ENCODE measurements at places on chromosomes 7 and 10.

- no peak for DNase-seq
Measured at GRCh38 chr10:73991884-73992245, 6.1 kb upstream of the VCL start.

- DNase-seq = no peak
Measured at GRCh38 chr10:78890506-78890905, 178.3 kb upstream of the ZMIZ1 start.

DNA sequence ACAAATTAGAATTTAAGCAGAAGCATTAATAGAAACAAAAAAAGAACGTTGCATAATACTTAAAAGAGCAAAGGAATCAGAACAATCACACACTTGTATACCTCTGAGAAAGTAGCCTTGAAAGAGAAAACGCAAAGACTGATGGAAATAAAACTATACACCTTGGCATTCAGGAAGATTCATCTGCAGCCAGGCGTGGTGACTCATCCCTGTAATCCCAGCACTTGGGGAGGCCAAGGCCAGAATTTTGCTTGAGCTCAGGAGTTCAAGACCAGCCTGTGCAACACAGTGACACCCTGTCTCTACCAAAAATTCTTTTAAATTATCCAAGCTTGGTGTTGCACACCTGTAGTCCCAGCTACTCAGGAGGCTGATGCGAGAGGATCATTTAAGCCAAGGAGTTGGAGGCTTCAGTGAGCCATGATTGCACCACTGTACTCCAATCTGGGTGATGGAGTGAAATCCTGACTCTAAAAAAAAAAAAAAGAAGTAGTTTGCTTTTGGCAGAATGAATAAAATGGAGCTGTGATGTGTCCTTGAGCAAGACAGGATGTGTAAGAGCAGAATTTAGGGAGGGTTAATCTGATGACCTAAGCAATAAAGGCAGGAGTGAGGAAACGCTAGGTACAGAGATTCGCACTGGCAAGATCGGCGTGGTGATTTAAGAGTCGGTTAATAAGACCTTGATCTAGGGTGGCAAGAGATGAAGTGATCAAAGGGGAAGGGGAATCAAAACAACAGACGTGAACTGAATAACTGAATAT, 75.8 kb upstream of the NRP1 start:
- no peak for DNase-seq

- DNase-seq = peak; percentile 95
Measured at GRCh38 chr10:61898435-61898778, 3.1 kb upstream of the ARID5B start.

DNA sequence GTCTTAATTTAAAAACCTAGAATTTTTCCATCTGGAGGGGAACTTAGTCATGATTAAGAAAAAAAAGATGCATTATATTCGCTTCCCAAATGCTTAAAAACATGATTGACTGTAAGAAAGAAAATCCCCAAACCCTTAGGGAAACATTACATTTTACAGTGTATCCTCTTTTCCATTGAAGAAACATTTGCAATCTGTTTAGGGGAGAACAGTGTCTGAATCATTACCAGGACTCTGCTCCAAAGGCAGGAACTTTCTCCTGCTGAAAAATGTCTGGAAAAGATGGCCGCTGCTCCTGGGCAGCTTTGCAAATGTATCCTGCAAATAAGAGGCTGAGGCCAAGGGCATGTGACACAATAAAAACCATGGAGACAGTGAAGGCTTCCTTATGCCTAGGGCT, 173.7 kb downstream of the BUB3 start:
- DNase-seq = no peak

- no peak for DNase-seq
Measured at GRCh38 chr7:106848851-106849442, 16.1 kb upstream of the PIK3CG start.

DNA sequence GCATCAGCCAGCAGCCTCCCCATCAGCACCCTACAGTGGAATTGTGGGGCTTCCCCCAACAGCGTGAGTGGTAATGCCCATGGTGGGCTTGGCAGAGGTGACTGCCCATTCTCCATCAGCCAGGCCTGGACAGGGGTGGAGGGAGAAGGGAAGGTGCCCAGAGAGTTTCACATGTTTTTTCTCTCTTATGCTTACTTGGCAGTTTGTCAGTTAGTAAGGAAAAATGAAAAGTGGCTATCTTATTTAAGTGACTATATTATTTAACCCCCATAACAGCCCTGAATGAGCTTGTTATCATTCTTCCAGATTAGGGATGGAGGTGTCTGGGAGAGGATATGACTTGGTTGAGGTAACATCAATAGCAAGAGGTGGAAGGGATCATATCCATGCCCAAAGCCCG, 921.7 kb downstream of the GRID1 start:
- no peak for DNase-seq

DNA sequence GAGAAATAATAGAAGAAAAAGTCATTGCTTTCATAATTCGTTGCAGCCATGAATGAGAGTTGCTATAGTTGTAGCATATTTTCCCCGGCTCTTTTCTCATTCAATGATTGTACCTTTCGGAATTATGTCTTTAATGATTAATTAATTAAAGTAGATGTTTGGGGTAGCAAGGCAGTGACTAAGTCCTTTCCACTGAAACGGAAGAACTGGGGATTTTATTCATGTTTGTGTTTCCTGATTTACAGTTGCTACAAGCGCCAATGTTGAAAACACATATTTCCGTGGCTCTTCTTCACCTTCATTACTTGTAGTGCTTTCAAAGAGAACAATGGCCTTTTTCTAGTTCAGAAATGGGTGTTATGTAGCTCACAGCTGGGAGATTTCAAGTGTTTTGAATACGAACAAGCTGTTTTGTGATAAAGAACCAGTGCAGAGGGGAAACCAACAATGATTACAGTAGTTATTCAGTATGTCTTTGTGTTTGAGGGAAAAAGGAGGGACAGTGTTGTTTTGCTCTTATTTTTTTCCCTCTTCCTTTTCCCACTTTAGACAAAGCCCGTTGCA, 153.5 kb downstream of the NSUN6 start:
- DNase-seq = no peak

GRCh38 chr7:47432671-47433563, 149.0 kb downstream of the TNS3 start:
- DNase-seq = no peak

GRCh38 chr10:123655751-123656150, 10.4 kb upstream of the GPR26 start:
- no peak for DNase-seq

DNA sequence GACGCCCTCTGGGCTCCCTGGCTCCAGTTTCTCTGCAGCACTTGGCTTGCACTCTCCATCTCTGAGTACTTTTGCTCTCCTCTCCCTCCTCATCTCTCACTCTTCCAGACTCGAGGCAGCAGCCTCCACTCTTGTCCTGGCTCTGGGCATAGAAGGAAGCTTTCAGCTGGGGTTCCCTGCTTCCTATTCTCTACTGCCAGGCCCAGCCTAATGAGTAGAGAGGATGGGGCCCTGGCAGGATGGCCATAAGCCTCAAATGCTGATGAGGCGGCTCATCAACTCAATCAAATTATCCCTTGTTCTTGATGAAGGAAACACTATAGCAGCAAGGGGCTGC, 55.8 kb downstream of the NEURL1 start:
- no peak for DNase-seq

GRCh38 chr7:24920451-24921361, 59.3 kb downstream of the OSBPL3 start:
- no peak for DNase-seq

- DNase-seq = no peak
Measured at GRCh38 chr10:46096446-46096845, 50.4 kb upstream of the MSMB start.

DNA sequence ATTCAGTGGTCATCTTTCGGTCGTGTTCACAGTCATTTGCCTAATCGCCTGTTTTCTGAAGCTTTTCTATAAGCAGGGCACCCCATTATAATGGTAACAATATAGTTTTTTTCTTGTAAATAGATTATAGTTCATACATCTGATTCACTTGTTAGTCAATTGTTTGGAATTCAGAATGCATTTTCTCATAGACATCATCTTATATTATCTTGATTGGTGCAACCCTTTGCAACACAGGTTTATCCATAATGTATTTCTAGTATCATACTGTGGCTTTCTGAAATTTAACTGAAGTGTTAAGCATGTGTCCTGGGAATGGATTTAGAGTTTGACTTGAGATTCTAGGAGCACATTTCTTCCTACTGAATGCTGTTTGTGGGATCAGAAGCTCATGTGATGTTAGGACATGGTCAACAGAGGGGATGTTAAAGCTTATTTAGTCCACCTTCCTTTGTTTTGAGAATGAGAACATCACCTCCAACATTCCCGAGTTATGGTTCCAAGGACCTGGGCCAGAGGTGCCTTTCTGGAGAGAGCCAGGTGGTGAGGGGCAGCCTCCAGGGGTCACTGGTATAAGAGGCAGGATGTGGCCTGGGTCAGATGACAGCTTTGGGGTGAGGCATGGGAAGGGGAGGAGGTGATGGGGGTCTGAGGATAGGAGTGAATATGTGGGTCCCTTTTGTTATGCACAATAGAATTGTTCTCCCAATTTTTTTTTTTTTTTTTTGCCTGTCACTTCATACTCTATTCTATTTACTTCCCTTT, 415.6 kb downstream of the EXOC4 start:
- peak; percentile 19 for DNase-seq

GRCh38 chr10:103395754-103396066, 565 bp downstream of the ATP5MK start:
- DNase-seq = peak; percentile 18

DNA sequence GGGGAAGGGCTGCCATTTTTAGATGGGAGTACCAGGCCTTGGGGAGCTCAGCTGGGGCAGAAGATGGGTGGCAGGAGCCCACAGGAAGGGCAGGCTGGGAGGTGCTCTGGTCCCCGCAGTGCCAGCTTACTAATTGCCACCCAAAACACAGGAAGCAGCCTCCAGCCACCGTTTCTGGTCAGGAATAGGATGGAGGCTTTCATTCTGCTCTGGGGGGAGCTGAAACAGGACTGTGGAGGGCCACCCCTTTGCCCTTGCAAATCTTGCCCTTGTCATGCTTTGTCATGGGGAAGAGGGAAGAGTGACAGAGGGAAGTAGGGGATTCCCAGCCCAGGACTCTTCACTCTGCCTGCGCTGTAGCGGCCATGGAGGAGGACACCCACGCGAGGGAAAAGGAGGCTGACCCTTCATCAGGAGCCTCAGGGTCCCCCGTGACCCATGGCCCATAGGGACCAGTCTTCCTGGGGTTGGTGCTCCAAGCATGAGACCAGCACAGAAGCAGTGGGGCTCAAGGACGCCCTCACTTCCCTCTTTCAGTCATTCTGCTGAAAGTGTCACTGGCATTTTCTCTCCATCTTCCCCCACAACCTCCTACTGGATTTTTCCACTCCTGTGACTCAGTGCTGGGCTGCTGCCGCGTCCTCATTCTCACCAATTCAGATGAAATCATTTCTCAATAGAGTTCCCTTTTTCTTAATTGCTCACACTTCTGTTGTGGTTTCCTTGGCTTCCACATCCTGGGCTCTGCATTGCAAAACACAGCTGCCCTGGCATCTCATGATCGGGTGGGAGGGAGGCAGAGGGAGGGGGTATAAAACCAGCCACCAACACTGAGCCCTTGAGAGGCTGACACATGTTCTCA, 61.9 kb downstream of the MKI67 start:
- no peak for DNase-seq

- no peak for DNase-seq
Measured at GRCh38 chr10:21340331-21340730, 185.2 kb downstream of the SKIDA1 start.

DNA sequence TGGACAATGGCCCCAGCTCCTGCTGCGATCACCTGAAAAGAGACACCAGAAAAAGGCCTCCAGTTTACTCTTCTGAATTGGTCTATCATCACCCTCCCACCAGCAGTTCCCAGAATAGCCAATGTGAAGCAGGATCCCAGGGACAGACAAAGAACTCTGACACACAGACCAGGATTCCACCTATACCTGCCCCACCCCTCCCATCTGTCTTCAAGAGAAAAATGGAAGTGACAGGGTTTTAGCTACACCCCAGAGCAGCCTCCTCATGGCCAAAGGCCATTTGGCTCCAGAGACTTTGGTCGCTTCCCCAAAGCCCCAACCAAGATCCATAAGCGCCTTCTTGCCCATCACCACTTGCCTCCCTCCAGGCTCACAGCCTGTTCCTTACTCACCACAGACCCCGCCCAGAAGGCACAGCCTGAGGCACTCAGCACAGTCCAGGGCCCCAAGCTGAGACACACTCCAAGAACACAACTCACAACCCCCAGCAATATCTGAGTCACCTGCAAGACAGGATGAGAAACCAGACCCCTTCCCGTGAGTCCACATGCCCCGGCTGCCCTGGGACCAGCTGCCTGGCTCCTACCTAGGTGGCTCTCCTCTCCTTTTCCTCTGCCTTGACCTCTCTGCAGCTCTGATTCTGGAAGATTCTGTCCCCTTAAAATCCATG, 6.5 kb downstream of the TMEM176B start:
- DNase-seq = no peak

DNA sequence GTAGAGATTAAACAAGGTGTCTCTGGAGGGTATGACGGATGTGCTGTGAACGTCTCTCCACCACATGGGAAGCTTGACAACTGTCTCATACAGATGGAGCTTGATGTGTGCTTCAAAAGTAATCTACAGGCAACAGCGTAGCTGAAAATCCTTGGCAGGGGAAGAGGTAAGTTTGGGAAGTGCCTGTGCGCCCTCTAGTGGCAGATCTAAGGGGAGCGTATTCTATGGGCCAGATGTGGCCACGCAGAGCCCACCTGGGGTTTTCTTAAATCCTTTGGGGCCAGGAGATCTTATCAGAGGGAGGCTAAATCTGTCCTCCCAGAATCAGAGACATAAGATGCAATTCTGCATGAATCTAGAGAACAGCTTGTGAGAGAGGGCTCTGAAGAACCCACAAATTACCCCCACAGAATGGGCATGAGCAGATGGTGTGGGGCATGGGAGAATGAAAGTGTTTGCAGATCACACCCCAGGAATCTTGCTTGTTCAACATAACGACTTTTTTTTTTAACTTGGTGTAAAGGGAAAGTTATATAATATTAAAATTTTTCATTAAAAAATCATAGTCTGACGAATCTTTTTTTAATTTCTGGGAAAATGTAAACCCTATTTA, 91.2 kb upstream of the MPP7 start:
- DNase-seq = peak; percentile 62

DNA sequence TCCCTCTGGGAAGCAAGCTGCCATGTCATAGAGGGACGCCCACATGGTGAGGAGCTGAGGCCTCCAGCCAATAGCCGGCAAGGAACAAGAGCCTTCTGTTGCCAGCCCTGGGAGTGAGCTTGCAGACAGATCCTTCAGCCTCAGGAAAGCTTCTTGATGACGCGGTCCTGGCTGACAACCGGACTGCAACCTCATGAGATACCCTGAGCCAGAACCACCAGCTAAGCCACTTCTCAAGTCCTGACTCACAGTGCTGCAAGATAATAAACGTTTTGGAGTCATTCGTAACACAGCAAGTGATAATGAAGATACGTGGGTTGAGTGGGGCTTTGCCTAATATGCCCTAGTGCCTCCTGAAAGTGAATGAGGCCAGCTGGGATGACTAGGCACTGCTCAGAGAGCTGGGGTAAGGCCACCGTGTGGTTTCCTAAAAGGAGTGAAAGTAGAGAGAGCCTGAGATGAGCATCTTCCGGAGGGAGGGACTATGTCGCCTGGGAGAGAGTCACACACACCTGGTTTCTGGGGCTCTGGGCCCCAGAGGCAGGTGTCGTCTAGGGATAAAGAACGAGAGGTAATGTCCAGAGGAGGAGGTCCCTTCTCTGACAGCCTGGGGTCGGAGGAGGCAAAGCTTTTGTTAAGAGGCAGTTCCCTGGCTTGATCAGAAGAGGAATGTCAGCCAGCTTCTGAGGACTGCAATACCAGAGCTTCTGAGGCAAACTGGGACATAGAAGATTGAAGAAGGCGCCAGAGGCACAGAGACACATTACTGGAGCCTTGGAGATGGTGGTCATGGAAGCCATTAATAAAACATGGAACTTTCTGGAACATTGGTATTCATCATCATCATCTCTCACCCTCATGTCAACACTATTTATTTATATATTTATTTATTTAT, 53.6 kb downstream of the PYROXD2 start:
- DNase-seq = peak; percentile 1
